ENCODE measurements at places on chromosomes 4 and X.

DNA sequence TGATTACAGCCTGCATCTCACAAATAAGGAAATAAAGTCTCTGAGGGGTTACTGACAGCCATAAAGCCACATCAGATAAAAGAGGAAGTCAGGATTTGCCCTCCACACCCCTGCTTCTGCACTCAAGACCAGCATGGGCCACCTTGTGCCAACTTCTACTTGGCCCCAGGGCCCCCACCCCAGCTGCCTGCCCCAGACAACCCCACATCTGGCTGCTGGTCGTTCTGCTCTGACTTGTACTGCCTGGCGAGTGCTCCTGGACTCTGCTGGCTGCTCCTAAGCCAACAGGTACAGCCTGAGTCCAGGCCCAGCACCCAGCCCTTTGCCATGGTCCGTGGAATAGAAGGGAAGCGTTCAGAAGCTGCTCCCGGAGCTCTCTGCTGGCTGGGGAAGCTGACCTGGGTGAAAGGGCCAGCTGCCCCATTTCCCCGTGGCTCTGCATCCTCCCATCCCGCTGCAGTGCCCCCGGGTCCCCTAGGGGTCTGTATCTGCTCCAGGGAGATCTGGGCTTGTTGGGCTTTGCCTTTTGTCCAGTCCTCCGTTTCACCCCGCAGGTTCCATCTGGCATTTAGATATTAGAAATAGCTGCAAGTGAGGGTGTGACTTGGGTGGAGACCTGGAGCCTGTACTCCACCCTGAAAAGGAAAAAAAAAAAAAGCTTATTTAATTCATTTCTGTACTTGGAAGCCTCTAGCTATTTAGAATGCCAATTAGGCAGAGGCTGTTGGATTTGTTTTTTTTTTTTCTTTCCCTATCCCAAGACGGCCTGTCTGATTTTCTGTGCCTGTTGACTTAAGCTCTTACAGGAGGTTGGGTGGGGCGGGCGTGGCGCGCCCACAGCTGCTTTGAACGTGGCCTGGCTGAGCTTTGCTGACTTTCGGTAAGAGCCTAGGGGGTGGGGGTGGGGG, 194.7 kb downstream of the PTTG2 start:
- no peak for DNase-seq

GRCh38 chr4:104719539-104720230, 225.0 kb upstream of the CXXC4 start:
- no peak for DNase-seq

DNA sequence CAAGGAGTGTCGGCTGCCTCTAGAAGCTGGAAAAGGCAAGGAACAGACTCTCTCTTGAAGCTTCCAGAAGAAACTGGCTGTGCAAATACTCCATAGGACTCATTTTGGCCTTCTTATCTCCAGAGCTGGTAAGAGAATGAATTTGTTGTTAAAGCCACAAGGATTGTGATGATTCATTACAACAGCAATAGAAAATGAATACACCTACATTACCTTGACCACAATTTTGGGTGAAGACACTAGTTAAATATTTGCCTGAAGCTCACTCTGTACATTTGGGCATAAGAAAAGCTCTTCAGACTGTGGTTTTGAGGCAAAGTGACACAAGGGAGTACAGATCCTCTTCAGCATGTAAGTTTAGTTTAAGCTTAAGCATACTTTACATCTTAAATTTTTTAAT, 134.5 kb upstream of the TLL1 start:
- no peak for DNase-seq

DNA sequence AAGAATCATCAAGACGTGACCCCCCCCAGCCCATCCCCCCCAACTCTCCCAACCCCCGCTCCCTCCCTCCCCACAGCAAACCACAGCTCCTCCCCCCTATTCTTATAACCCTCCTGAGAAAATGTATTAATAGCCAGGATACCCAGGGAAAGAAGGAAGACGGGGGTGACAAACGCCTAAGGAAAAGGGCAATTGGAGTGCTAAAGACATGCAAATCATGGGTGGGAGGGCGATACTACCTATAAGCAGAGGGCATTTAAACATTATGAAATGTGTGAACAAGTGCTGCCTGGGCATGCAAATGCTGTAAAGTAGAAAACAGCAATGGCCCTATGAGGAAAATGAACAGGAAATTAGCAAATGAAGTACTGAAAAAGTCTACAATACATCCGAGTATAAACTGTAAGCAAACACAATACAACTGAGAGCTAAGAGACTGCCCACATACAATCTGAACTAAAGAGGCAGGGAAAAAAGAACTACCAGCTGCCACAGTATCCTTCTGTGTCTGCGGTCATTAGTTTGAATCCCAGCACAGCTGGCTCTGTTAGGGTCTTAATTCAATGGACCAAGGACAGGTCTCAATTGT, 2.4 kb downstream of the CXXC4 start:
- no peak for DNase-seq

DNA sequence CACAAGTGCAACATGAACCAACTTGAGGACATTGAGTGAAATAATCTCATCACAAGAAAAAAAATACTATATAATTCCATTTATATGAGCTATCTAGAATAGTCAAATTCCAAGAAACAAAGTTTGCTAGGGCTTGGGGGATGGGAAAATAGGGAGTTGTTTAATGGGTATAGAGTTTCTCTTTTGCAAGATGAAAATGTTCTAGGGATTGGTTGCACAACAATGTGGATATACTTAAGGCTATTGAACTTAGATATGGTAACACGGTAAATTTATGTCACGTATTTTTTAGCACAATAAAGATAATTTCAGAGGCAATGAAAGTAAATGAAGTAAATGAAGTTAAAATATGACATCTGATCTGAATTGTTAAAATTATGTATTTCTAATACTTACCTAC, 7.9 kb downstream of the MFSD8 start:
- no peak for DNase-seq

GRCh38 chrX:46953137-46953527, 40.9 kb downstream of the JADE3 start:
- DNase-seq = no peak

- no peak for DNase-seq
Measured at GRCh38 chr4:40721730-40722171, 28.0 kb upstream of the NSUN7 start.

- DNase-seq = no peak
Measured at GRCh38 chr4:66640233-66640990, 904.9 kb downstream of the CENPC start.
